ENCODE measurements at places on chromosomes 16 and 17. TPM values are rescaled to one million over a fixed set of nuclear protein-coding genes. Genes with fewer than 3 reads are reported as not detected.

- DNase-seq = no peak
These were observed 15.0 kb upstream of the SRCIN1 start for GRCh38 chr17:38620551-38621277.

Gene TP53TG3F
- polyA plus RNA-seq = not detected

- no peak for DNase-seq
These were observed 2.3 kb upstream of the NPTX1 start for GRCh38 chr17:80478487-80479245.

GRCh38 chr16:48636521-48636920 is 26.5 kb upstream of the N4BP1 start:
- DNase-seq = no peak

Gene HOXB1
- polyA plus RNA-seq = not detected

GRCh38 chr17:28807925-28808634 is 34.5 kb downstream of the FAM222B start:
- peak; percentile 57 for DNase-seq

- DNase-seq = no peak
These were observed 2.1 kb downstream of the MPO start for GRCh38 chr17:58278661-58279015.

- DNase-seq = no peak
These were observed 36.9 kb downstream of the GPATCH8 start for GRCh38 chr17:44466339-44466738.

GRCh38 chr16:54140057-54140787 is 146.4 kb downstream of the IRX3 start:
- no peak for DNase-seq

- DNase-seq = no peak
These were observed 65.6 kb downstream of the SMG6 start for GRCh38 chr17:2237950-2238349.

All from BJ (cell line).